Breast epithelium (tissue), 4 donors: ENCODE measurements at places on chromosomes 5 and 9. TPM values are rescaled to one million over a fixed set of nuclear protein-coding genes. Genes with fewer than 3 reads are reported as not detected.

The APBA1 gene
- 6.9 TPM for total RNA-seq

The INSL4 gene
- total RNA-seq: not detected

The MELK gene
- total RNA-seq: 0.48 TPM

DNA sequence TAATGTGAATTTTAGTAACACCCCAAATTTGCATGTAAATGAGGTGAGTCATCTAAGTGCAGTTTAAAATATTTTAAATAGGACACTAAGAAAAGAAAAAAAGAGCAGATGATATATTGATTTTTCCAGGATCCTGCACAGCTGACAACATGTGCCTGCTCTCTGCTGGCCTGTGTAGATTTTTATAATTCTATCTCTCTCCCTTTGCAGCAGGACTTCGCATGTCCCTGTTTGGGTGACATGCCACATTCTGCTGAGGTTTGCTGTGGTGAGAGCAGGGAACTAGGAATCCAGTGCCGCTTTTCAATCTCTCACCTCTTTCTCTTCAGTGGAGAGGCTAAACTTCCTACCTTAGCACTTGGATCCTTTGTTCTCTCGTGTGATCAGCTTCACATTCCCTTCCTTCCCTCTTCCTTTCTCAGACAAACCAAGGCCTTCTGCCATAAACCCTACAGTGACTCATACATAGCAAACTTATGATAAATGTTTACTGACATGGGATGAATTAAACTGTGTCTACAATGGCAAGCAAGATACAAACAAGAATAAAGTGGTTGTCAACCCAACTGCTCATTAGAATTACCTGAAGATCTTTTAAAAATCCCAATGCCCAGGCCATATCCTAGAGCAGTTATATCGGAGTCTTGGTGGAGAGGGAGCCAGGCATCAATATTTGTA, 198.8 kb upstream of the EFNA5 start:
- no peaks in the 10 kb centered on the region for H3K36me3 ChIP-seq
- no peak overlapping the region for H3K4me3 ChIP-seq
- no peak for DNase-seq
- H3K27ac ChIP-seq: no peak overlapping the region

- no peak for DNase-seq
- H3K36me3 ChIP-seq: no peaks in the 10 kb centered on the region
- no peaks in the 10 kb centered on the region for H3K4me1 ChIP-seq
- no peak overlapping the region for H3K4me3 ChIP-seq
- no peaks in the 10 kb centered on the region for H3K27me3 ChIP-seq
Measured at GRCh38 chr5:132220491-132220890, 7.2 kb downstream of the P4HA2 start.

DNA sequence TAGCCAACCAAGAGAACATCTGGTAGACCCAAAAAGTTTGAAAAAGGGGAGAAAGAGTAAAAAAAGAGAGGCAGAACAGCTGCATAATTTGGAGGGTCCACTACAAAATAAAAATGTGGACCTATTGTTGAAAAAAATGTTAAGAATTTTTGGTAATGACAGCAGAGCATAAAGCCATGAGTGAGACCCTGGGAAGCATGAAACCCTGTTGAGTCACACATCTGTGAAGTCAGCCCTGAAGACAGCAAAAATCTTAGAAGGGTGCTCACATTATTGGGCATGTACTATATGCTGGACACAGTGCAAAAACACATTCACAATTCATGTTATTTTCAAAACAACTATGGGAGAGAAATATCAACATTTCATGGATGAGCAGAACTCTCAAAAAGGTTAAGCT, 56.4 kb upstream of the LIFR start:
- no peaks in the 10 kb centered on the region for H3K4me1 ChIP-seq
- no peak overlapping the region for H3K27ac ChIP-seq
- no peak for DNase-seq
- H3K36me3 ChIP-seq: no peaks in the 10 kb centered on the region
- H3K27me3 ChIP-seq: no peaks in the 10 kb centered on the region

- no peaks in the 10 kb centered on the region for H3K36me3 ChIP-seq
- H3K27me3 ChIP-seq: no peaks in the 10 kb centered on the region
- no peak overlapping the region for H3K27ac ChIP-seq
- no peak for DNase-seq
- H3K4me3 ChIP-seq: no peak overlapping the region
Measured at GRCh38 chr9:75418518-75418917, 330.2 kb downstream of the OSTF1 start.

DNA sequence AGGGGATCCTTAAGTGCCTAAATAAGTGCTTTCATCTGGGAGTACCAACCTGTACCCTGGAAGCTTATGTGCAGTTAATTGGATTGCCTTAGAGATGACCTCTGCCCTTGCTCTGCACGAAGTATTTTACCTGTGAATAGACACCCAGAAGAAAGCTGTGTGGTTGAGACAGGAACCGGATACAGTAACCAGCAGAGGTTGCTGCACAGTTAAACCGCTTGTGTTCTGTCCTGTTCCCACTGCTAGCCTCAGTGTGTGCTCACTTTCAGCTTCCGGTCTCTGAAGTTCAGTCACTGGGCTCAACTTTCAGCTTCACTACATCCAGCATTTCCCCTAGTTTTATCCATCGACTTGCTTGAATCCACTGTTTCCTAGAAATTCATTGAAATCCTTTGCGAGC, 185.3 kb downstream of the FAM170A start:
- no peak overlapping the region for H3K27ac ChIP-seq
- no peaks in the 10 kb centered on the region for H3K27me3 ChIP-seq
- H3K4me1 ChIP-seq: no peaks in the 10 kb centered on the region
- no peak for DNase-seq

GRCh38 chr5:68332080-68332451, 116.5 kb downstream of the PIK3R1 start:
- no peak for DNase-seq
- H3K27me3 ChIP-seq: no peaks in the 10 kb centered on the region
- H3K36me3 ChIP-seq: no peaks in the 10 kb centered on the region
- no peaks in the 10 kb centered on the region for H3K4me1 ChIP-seq
- H3K27ac ChIP-seq: no peak overlapping the region

DNA sequence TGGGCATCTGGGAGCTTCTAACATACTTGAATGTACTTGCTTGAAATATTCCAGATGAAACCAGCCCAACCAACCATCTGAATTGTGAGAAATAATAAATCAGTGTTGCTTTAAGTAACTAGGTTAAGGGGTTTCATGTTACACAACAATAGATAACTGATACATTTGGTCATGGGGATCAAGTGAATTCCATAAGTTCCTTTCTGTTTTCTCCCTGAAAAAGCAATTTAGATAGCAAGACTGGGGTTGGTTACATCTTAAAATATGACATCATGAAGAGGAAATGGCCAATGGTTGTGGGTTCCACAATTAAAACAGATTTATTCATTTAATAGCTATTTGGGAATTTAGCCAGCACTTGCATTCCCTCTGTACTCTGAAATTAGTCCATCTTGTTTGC, 559.7 kb downstream of the TLR4 start:
- no peaks in the 10 kb centered on the region for H3K4me1 ChIP-seq
- no peak overlapping the region for H3K27ac ChIP-seq
- H3K27me3 ChIP-seq: no peaks in the 10 kb centered on the region
- H3K36me3 ChIP-seq: no peaks in the 10 kb centered on the region
- H3K4me3 ChIP-seq: no peak overlapping the region
- no peak for DNase-seq

- DNase-seq: no peak
- no peaks in the 10 kb centered on the region for H3K4me1 ChIP-seq
- H3K36me3 ChIP-seq: no peaks in the 10 kb centered on the region
- H3K4me3 ChIP-seq: no peak overlapping the region
Measured at GRCh38 chr9:119853126-119853525, 483.9 kb upstream of the BRINP1 start.

GRCh38 chr5:109739741-109740728, 50.3 kb downstream of the MAN2A1 start:
- DNase-seq: no peak
- H3K4me1 ChIP-seq: peaks cover 3% of the 10 kb centered on the region
- H3K4me3 ChIP-seq: no peak overlapping the region
- no peaks in the 10 kb centered on the region for H3K27me3 ChIP-seq
- peak overlapping the region; percentile 1 for H3K27ac ChIP-seq

GRCh38 chr9:2872250-2872930, 28.5 kb upstream of the PUM3 start:
- no peak overlapping the region for H3K27ac ChIP-seq
- no peaks in the 10 kb centered on the region for H3K36me3 ChIP-seq
- no peaks in the 10 kb centered on the region for H3K4me1 ChIP-seq
- H3K27me3 ChIP-seq: no peaks in the 10 kb centered on the region
- H3K4me3 ChIP-seq: no peak overlapping the region

- peak overlapping the region; percentile 56 for H3K27ac ChIP-seq
- H3K27me3 ChIP-seq: no peaks in the 10 kb centered on the region
- H3K4me3 ChIP-seq: no peak overlapping the region
Measured at GRCh38 chr5:141835928-141836670, 42.1 kb downstream of the PCDH1 start.

DNA sequence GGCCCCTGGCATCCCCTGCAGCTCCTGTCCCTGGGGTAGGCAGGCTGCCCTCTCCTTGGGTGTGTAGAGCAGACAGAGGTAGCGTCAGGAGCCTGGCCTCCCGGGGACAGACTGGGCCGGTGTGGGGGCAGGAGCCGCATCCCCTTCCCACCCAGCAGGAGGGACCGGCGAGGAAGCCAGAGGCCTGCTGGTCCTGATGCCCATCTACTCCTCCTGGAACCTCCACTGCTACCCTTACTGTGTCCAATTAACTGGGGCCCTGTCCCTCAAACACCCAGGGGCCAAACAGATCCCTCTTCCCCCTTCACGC, 15.6 kb downstream of the RALGDS start:
- no peaks in the 10 kb centered on the region for H3K4me1 ChIP-seq
- H3K27me3 ChIP-seq: no peaks in the 10 kb centered on the region
- no peak for DNase-seq

GRCh38 chr5:73286896-73287295, 113.9 kb downstream of the TMEM174 start:
- no peak overlapping the region for H3K27ac ChIP-seq
- no peaks in the 10 kb centered on the region for H3K27me3 ChIP-seq
- H3K36me3 ChIP-seq: no peaks in the 10 kb centered on the region
- H3K4me1 ChIP-seq: peaks cover 6% of the 10 kb centered on the region
- H3K4me3 ChIP-seq: no peak overlapping the region

DNA sequence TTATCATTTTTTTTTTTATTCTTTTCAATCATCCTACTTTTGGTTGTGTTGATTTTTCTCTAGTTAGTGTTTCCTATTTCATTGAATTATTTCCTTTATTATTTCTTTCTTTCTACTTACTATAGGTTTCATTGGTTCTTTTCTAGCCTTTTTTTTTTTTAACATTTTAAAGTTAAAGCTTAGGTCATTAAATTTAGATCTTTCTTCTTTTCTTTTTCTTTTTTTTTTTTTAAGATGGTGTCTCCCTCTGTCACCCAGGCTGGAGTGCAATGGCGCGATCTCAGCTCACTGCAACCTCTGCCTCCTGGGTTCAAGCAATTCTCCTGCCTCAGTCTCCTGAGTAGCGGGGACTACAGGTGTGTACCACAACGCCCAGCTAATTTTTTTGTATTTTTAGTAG, 43.0 kb upstream of the PPP2CA start:
- H3K36me3 ChIP-seq: no peaks in the 10 kb centered on the region
- no peaks in the 10 kb centered on the region for H3K27me3 ChIP-seq
- no peak overlapping the region for H3K4me3 ChIP-seq
- H3K4me1 ChIP-seq: no peaks in the 10 kb centered on the region
- no peak overlapping the region for H3K27ac ChIP-seq

- H3K27me3 ChIP-seq: no peaks in the 10 kb centered on the region
- DNase-seq: no peak
- no peak overlapping the region for H3K27ac ChIP-seq
- no peaks in the 10 kb centered on the region for H3K36me3 ChIP-seq
- H3K4me3 ChIP-seq: no peak overlapping the region
Measured at GRCh38 chr5:173968154-173968797, 20.7 kb upstream of the C5orf47 start.

GRCh38 chr9:73234008-73234360, 82.3 kb downstream of the ANXA1 start:
- no peaks in the 10 kb centered on the region for H3K27me3 ChIP-seq
- H3K4me3 ChIP-seq: no peak overlapping the region
- no peak overlapping the region for H3K27ac ChIP-seq
- no peak for DNase-seq
- H3K4me1 ChIP-seq: no peaks in the 10 kb centered on the region

- no peak overlapping the region for H3K27ac ChIP-seq
- DNase-seq: no peak
- H3K27me3 ChIP-seq: no peaks in the 10 kb centered on the region
- H3K4me1 ChIP-seq: no peaks in the 10 kb centered on the region
Measured at GRCh38 chr5:170886210-170886894, 24.5 kb downstream of the RANBP17 start.

DNA sequence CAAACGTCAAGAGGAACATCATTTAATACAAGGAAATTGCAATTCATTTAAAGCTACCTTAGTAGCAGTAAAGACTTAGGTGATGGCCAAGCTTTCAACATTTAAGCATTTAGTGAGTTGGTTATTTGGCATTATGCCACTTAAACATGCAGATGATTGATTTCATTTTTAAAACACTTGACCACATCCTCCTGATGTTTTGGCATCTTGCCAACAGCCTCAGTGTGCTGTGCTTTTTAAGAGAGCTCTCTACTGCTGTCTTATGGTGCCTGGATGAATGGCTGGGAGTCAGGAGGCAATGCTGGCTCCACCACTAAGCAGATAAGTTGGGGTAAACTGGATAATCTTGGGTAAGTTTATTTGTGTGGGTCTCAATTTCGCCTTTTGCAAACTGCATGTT, 364.5 kb downstream of the MAN2A1 start:
- peak; percentile 58 for DNase-seq
- H3K27me3 ChIP-seq: no peaks in the 10 kb centered on the region
- no peak overlapping the region for H3K4me3 ChIP-seq
- H3K4me1 ChIP-seq: no peaks in the 10 kb centered on the region
- H3K36me3 ChIP-seq: no peaks in the 10 kb centered on the region
- no peak overlapping the region for H3K27ac ChIP-seq

- H3K4me3 ChIP-seq: no peak overlapping the region
- H3K4me1 ChIP-seq: no peaks in the 10 kb centered on the region
- no peak for DNase-seq
- H3K27me3 ChIP-seq: no peaks in the 10 kb centered on the region
- no peaks in the 10 kb centered on the region for H3K36me3 ChIP-seq
- no peak overlapping the region for H3K27ac ChIP-seq
Measured at GRCh38 chr5:119750887-119751733, 121.8 kb downstream of the FAM170A start.
